ENCODE measurements at places on chromosomes 11 and 22. TPM values are rescaled to one million over a fixed set of nuclear protein-coding genes. Genes with fewer than 3 reads are reported as not detected.

DNA sequence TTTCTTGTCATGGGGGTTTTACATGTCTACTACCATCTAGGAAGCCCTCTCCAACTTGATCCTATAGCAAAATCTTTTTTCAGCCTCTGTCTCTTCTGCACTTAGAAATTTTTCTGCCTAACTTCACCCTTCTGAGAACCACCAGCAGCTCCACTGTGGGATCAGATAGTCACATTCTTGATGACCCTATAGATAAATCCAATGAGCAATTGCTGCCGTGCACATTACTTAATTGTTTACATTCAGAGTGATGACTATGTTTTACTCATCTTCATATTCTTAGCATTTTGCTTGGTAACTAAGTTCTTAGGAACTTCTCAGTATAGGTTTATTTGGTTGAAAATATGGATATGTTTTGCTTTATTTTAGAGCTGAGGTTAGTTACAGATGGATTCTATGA lies 12.4 kb upstream of the ETS1 start:
- ATAC-seq: peak; percentile 90

GRCh38 chr11:64559351-64560138 lies 31.5 kb upstream of the SLC22A12 start:
- no peak for ATAC-seq

- ATAC-seq: no peak
Observed at GRCh38 chr11:111086058-111086457, 159.5 kb upstream of the POU2AF2 start.

- no peak for ATAC-seq
Observed at GRCh38 chr11:68609761-68610160, 74.6 kb upstream of the GAL start.

- no peak for ATAC-seq
Observed at GRCh38 chr11:110159476-110159875, 66.3 kb downstream of the ZC3H12C start.

DNA sequence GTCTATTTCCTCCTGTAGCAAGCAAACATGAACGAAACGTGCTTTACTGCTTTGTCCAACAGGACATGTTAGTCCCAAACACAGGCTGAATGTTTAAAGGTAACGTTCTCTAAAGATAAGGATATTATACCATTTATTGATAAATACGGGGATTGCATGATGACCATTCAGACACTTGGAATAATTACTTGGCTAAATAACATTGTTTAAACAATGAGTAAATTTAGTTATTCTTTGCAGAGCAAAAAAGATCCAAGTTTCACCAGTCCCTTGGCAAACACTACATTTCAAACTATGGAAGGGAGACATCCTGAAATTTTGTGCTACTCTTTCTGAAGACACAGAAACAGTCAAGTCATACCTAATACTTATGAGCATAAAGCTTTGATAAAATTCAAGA lies 88.0 kb downstream of the ZNF280B start:
- no peak for ATAC-seq

DNA sequence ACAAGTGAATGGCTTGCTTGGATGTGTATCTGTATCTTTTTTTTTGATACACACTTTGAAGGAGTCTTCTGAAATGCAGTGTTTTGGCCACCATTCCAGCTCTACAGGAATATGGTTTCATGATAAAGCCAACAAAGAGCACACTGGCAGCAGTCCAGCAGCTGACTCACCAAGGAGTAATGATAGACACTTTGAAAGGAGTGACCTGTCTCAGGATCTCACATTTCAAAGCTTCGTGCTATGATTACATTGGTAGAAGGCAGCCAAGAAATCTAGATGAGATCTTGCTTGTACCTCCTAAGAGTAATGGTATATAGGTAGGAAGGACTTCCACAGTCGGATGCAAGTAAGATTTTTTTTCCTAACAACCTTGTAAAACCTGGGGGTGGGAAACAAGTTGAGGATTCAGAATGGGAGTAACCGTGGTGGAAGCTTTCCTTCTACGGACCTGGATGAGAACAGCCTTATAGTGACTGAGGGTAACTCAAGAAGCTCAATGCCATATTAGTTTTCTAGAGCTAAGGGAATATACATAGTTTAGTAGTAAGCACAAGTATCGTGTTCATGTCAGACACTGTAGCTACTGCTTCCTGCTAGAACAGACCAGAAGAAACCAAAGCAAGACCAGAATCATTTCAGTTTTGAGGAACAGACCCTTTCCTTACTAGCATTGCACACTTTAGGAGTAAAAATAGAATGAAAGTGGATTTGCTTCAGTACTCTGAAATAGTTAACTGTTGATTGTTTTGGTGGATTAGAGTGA lies 25.0 kb downstream of the MTMR3 start:
- peak; percentile 64 for ATAC-seq

DNA sequence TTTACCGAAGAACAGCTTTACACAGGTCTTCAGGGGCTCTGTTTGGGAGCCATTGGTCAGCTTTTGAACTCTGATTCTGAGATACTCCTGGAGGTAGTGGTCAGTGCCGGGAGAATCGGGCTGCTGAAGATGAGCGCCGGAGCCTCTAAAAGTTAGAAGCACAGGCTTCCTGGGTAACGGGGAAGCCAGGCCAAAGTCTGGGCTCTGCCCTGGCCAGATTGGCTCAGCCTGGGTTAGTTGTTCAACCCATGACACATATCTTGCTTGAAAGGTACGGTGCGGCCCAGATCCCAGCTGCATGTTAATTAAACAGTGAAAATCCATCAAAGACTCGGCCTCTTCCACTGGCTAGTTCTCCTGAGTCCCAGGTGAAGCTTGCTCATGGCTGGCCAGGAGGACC lies 18.0 kb downstream of the PARVA start:
- no peak for ATAC-seq

Gene TMPRSS4
- total RNA-seq: 0.11 TPM

Gene STK33
- 1.0 TPM for total RNA-seq
